OCI-LY7 (cell line): ENCODE measurements at places on chromosomes 3 and 15. TPM values are rescaled to one million over a fixed set of nuclear protein-coding genes. Genes with fewer than 3 reads are reported as not detected.
A peak's percentile ranks its signal among the peaks of the same experiment; 100 is the strongest.

IL17RB gene
- 0.33 and 0.57 TPM in 2 replicates for total RNA-seq

CCR9 gene
- 0.32 TPM in 1 of 2 replicates, not detected in the other for total RNA-seq

DNA sequence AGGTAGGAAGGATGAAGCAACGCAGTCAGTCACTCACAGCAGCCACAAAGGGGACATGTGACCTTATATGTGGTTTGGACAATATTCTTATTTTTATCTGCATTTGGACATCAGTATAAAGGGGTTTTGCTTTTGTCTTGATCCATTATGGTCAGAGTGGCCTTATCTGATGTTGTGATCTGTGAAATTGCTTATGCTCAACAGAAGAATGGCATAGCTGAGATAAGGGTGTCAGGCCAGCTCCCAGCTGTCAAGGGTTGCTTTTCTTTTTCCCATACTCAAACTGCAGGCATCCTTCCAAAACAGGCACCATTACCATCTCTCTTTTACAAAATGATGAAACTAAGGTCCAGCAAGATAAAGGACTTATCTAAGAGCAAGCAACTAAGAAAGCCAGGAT lies 28.1 kb downstream of the DCLK3 start:
- no peak for DNase-seq

- DNase-seq: no peak
Observed at GRCh38 chr15:95639208-95639607, 691.3 kb upstream of the NR2F2 start.

DNA sequence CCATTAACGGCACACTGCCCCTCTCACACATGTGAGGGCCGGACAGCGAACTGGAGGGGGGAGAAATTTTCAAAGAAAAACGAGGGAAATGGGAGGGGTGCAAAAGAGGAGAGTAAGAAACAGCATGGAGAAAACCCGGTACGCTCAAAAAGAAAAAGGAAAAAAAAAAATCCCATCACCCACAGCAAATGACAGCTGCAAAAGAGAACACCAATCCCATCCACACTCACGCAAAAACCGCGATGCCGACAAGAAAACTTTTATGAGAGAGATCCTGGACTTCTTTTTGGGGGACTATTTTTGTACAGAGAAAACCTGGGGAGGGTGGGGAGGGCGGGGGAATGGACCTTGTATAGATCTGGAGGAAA lies 1.5 kb downstream of the SOX2 start:
- DNase-seq: peak; percentile 49

GRCh38 chr3:188798556-188799145 lies 373.1 kb upstream of the TPRG1 start:
- no peak for DNase-seq
